Tibial nerve (tissue), 4 donors: ENCODE measurements at places on chromosomes 4 and X. TPM values are rescaled to one million over a fixed set of nuclear protein-coding genes. Genes with fewer than 3 reads are reported as not detected.

Gene CDKL5
- total RNA-seq, result 7.5 TPM

Gene TBX22
- not detected for total RNA-seq

Gene UGT2B28
- total RNA-seq, result not detected

- H3K27me3 ChIP-seq, result no peaks in the 10 kb centered on the region
- no peaks in the 10 kb centered on the region for H3K4me1 ChIP-seq
- H3K36me3 ChIP-seq, result no peaks in the 10 kb centered on the region
- H3K4me3 ChIP-seq, result no peak overlapping the region
Measured at GRCh38 chr4:23614284-23614892, 275.5 kb downstream of the PPARGC1A start.

- DNase-seq, result no peak
- H3K4me3 ChIP-seq, result no peak overlapping the region
- H3K4me1 ChIP-seq, result peaks cover 13% of the 10 kb centered on the region
- H3K27me3 ChIP-seq, result no peaks in the 10 kb centered on the region
- H3K27ac ChIP-seq, result peak overlapping the region; percentile 26
- no peaks in the 10 kb centered on the region for H3K36me3 ChIP-seq
Measured at GRCh38 chr4:54440394-54441136, 211.5 kb downstream of the PDGFRA start.

- H3K36me3 ChIP-seq, result no peaks in the 10 kb centered on the region
- H3K4me1 ChIP-seq, result no peaks in the 10 kb centered on the region
- no peak for DNase-seq
- H3K4me3 ChIP-seq, result no peak overlapping the region
- H3K27ac ChIP-seq, result no peak overlapping the region
Measured at GRCh38 chrX:37905436-37906147, 58.2 kb upstream of the DYNLT3 start.

DNA sequence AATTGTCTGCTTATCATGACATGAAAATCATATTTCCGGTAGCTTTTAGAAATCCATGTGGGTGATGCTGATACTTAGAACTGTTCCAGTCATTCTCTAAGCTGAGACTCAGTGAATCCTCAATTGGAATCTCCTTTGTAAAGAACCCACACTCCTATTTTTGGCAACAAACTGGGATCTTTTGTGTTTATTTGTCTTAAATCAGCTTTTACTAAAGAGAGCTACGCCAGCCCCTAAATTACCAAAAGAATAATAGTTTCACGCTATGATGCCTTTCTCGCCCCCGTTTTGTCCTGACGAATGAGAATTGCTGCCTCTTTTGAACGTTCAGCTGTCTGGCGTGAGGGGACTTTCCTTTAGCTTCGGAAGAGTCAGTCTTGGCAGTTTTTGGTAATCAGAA is 195.9 kb downstream of the SHOX start:
- H3K27me3 ChIP-seq, result no peaks in the 10 kb centered on the region
- H3K27ac ChIP-seq, result no peak overlapping the region
- H3K36me3 ChIP-seq, result no peaks in the 10 kb centered on the region
- H3K4me3 ChIP-seq, result no peak overlapping the region
- DNase-seq, result no peak

DNA sequence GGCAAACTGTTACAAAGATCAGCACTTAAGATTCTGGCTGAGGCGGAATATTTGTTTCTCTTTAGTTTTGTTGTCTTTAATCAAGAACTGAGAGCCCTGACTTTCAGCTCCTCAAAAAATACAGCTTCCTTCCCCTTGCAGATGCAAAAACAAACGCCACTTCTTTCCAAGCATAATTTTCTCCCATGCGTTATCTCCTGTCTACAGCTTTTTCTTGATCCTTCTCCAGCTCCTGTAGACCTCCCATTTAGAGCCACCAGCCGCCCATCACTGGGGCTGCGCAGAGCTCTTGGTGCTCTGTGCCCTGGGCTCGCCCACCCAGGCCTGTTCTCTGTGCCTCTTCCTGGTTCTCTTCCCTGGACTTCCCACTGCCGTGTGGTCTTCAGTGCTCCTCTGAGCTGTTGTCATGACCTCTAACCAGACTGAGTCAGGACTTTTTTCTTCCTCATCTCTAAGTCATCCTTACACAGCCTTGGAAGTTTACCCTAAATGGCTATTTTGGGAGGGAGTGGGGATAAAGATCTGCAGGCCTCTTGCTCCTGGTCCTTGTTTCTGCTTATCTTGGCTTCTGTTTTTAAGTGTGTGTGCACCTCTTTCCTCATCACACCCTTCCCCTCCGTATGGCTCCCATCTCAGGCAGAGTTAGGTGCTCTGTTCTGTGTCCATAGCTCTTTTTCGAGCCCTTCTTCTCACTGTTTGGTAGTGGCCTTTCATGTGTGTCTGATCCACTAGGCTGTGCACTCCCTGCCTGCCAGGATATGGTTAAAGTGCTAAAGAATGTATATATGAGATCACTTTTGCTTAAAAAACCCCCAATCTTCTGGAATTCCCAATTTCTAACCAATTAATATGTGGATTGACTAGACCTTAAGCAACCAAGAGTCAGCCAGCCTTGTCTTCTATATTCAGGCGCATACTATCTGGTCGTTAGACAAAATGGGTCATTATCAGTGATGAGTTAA is 122.5 kb downstream of the PTTG2 start:
- H3K4me3 ChIP-seq, result no peak overlapping the region
- peak overlapping the region; percentile 85 for H3K27ac ChIP-seq
- no peak for DNase-seq
- peaks cover 35% of the 10 kb centered on the region for H3K4me1 ChIP-seq
- H3K27me3 ChIP-seq, result no peaks in the 10 kb centered on the region
